ENCODE measurements at places on chromosomes 16 and 17.

DNA sequence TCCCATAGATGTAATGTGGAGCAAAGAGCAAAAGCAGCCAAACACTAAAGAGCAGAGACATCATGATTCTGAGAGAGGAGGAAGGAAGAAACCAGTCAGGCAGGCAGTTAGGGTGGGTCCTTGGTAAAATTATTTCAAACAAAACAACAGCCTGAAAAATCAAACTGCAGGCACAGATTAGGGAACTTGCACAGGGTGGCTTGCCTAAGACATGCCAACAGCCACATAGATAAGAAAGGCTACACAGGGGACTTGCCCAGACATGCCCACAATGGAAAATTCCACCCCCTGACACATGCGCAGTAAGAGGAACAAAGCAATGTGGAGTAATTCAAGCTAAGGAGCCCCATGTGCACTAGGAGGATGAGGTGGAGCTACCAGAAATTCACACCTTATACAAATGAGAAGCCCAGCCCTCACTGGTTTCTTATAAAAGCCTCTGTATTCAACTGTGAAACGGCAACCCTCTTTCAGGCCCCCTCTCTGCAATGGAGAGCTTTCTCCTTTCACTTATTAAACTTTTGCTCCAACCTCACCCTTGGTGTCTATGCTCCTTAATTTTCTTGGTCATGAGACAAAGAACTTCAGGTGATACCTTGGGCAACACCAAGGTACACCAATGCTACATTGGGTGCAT lies 7.3 kb upstream of the GAS7 start:
- DNase-seq, result no peak

GRCh38 chr16:2881783-2882649 lies 999 bp upstream of the FLYWCH2 start:
- DNase-seq, result no peak

DNA sequence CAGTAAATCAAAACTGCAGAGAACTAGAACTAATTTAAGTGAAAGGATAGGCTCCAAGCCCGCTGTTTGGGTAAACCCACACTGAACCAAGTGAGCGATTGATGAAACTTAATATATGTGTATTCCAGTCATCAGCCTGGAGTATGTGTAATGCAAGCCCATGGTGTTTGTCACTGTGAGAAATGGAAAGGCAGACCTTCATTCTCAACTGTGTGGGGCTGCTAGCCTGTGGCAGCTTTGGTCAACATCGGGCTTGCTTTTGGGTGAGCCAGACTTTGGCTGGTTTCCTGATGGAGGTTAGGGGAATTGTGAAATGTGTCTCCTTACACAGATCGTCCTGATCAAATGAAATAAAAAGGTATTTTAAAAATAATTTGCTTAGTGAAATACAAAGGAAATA lies 279.9 kb downstream of the IRX3 start:
- no peak for DNase-seq

- no peak for DNase-seq
These were observed 190.6 kb downstream of the CYLD start for GRCh38 chr16:50932348-50932935.

DNA sequence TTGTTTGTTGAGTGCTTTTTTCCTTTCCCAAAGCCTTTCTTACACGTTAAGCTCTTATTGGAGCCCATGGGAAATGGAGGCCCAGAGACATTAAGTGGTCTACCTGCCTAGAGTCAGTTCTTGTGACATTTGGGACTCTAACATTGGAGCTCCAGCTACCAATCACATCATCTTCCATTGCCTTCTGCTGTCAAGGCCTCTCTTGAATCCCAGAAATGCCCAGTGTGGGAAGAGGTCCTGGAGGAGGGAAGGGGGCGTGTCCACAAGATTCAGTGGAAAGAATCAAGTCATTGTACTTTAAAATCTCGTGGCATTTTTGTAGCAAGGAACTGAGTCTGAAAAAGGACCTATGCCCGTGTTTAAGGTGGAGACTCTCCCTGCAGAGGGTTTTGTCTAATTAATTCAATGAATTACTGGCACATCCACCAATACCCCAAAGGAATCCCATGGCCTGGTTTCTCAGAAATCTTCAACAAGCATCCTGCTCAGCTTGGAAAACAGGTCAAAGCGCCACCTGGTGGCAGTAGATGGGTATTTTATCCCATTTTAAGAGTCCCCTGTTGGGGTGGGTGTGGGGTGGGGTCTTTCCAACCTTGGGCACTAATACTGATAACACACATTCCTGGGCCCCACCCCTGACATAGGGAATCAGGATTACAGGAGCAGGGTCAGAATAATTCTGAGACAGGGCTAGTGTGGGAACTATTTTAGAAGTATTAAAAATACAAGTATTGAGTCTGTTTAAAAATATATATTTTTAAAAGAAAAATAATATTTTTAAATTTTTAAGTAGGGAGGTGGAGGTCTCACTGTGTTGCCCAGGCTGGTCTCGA lies 24.6 kb downstream of the GPT2 start:
- DNase-seq, result peak; percentile 56

DNA sequence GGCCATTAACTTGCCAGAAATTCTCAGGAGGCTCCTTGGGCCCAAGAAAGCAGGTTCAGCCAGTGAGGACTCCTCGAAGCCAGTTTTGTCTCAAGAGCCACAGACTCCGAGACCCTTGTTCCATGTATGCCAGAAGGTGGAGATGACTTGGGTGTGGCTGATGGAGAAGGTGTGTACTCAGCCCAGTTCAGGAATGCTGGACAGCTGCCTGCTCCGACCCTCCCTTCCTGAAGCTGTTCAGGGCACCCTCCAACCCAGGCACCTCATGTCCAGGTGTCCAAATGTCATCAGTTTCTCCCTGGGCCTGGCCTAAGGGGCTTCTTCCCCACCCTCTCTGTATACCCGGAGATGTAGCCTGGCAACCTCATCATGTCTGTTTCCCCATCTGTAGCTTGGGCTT lies 40.2 kb downstream of the NOG start:
- no peak for DNase-seq

DNA sequence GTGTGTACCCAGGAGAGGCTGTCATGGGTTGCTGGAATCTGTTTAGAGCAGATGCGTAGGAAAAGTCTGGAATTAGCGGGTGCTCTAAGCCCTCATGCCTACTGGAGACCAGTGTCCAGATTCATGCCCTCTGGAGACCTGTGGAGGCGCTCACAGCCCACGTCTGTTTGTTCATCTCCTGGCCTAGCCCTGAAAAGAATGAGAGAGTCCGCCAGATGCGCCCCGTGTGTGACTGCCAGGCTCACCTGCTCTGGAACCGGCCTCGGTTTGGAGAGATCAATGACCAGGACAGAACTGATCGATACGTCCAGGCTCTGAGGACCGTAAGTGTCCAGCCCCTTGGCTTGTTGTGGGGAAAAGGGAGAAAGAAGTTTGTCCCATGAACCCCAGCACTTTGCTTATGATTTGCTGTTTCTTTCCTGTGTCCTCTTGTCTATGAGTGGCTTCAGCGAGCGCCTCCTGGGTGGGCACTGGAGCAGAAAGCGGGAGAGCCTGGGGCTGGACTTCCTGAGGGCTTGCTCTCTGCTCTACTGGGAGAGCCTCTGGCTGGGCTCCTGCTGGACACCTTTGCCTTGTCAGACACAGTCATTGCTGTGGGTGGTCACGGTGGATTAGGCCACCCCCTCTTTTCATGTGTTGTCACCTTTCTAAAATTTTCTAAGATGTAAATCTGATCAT lies 35.3 kb downstream of the PRMT7 start:
- DNase-seq, result no peak

- no peak for DNase-seq
These were observed 34.4 kb downstream of the NFAT5 start for GRCh38 chr16:69600202-69600601.

- no peak for DNase-seq
These were observed 175.7 kb downstream of the KCNJ2 start for GRCh38 chr17:70345061-70345460.

GRCh38 chr16:4093495-4094126 lies 22.6 kb downstream of the ADCY9 start:
- DNase-seq, result no peak

- DNase-seq, result no peak
These were observed 14.7 kb upstream of the ZNF469 start for GRCh38 chr16:88368036-88368435.

DNA sequence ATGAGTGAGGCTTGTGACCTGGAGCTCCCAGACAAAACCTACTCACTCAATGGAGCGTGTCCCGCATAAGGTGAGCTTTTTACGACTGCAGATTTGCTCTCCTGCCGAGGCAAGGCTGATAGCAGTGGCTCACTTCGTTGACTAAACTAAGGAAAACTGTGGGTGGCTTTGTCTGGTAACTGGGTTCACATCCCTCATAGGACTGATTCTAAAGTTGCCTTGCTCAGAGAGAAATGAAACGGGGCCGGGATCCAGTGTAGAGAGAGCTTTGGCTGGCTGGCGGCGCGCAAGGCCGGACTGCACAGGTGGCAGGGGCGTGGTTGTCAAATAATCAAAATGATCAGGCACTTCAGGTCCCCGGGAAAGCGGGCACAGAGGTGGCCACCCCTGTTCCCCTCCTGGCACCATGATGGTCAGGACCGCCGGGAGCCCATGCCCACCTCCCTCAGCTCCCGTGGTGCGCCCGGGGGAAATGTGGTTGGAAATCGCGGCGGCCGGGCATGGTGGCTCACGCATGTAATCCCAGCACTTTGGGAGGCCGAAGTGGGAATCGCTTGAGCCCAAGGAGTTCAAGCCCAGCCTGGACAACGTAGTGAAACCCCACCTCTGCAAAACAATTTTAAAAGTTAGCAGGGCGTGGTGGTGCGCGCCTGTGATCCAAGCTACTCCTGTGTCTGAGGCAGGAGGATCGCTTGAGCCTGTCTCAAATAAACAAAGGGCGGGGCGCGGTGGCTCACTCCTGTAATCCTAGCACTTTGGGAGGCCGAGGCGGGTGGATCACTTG lies 26.6 kb upstream of the OR1F1 start:
- no peak for DNase-seq

GRCh38 chr17:2054262-2054511 lies 716 bp upstream of the HIC1 start:
- DNase-seq, result no peak

DNA sequence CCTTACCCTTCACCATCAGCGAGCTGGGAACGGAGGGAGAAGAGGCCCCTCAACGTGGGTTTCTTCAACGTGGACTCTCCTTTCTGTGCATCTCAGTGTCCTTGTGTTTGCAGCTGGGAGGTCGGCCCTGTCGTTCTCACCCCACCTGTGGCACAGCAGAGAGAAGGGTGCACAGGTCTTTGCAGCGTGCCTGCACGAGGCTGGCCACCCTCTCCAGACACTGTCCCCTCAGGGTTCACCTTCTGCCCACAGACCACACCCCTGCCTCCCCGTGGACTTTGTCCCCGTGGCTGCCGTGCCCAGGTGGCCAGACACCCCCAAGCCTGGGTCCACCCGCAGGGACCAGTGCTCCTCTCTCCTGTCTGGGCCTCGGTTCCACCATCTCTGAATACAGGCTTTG lies 7.3 kb upstream of the WDR45B start:
- no peak for DNase-seq

DNA sequence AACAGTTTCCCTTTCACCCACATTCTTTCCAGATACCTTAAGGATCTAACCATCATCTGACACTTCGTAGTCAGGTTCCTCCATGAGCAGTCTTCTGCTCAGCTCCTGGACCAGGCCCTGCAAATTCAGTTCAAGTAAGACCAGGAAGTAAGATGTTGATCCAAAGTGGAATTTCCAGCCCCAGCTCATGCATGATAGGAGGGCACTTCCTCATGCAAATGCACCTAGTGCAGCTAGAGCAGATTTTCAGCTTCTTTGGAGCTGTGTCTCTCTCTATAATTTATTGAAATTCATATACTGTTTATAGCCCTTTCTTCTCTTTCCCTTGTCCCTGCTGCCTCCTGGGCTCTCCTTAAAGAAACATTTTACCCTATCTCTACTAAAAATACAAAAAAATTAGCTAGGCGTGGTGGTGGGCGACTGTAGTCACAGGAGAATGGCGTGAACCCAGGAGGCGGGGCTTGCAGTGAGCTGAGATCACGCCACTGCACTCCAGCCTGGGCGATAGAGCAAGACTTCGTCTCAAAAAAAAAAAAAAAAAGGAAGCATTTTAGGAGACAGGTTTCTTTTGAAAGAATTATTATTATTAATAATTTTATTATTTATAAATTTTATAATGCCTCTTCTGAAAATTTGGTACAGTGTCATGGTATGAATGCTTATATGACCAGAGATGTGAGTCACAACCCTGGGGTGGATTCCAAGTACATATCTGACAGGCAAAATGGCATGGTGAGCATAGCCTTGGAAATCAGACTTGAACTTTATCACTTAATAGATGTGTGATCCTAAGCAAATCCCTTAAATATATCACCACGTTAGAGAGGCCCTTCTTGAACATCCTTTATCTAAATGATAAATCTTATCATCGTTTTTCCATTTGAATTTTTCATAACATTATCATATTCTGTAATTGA lies 94.3 kb downstream of the SSH2 start:
- DNase-seq, result no peak

- DNase-seq, result no peak
These were observed 54.1 kb downstream of the METRNL start for GRCh38 chr17:83133302-83134121.

- DNase-seq, result no peak
These were observed 31.8 kb upstream of the CDYL2 start for GRCh38 chr16:80836202-80836601.

DNA sequence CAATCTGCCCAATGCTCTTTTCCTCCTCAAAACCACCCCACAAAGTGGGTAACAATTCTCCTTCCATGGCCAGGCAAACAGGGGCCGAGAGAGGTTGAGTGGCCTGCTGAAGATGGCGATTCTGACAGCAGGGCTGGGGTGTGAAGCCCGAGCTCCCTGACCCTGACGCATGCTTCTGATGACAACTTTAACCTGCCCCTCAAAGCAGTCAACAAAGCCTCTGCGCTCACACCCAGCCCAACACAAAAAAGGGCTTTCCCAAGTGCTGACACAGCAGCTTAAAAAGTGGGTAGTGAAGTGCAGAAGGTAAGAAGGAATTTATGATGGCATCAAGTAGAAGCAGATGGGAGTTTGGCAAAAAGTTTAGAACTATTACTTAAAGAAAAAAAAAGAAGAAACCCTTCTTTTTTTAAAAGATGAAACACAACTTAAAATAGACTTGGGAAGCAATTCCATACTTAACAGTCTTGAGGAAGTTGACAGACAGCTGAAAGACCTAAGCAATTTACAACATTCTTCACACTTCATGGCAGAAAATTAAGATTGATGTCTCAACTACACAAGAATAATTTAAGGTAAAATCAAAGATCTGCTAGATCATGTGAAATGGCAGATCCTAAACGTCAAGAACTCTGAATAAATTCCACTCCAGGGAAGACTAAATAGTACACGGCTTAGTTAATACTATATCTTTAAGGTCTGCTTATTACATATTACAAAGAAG lies 133.9 kb downstream of the PARN start:
- no peak for DNase-seq

Measured in stimulated activated CD4-positive, alpha-beta T cell treated with anti-CD3 and anti-CD28 coated beads, Interleukin-2, amount 100 ng/mL, for 48 hours (primary cell).